ENCODE measurements at places on chromosomes 13 and 19. TPM values are rescaled to one million over a fixed set of nuclear protein-coding genes. Genes with fewer than 3 reads are reported as not detected.

Gene CFAP97D2
- total RNA-seq, result not detected

Gene ZNF439
- 6.4 TPM for total RNA-seq

Gene ZNF799
- total RNA-seq, result 3.2 TPM

Gene FOXA3
- not detected for total RNA-seq

Gene DOCK6
- 66.4 TPM for total RNA-seq

Gene CCDC122
- 16.4 TPM for total RNA-seq

Gene GRIN2D
- 15.7 TPM for total RNA-seq

Gene ZNF320
- 36.9 TPM for total RNA-seq

Gene PLPP2
- total RNA-seq, result 8.4 TPM

Gene ADGRE2
- 0.45 TPM for total RNA-seq

DNA sequence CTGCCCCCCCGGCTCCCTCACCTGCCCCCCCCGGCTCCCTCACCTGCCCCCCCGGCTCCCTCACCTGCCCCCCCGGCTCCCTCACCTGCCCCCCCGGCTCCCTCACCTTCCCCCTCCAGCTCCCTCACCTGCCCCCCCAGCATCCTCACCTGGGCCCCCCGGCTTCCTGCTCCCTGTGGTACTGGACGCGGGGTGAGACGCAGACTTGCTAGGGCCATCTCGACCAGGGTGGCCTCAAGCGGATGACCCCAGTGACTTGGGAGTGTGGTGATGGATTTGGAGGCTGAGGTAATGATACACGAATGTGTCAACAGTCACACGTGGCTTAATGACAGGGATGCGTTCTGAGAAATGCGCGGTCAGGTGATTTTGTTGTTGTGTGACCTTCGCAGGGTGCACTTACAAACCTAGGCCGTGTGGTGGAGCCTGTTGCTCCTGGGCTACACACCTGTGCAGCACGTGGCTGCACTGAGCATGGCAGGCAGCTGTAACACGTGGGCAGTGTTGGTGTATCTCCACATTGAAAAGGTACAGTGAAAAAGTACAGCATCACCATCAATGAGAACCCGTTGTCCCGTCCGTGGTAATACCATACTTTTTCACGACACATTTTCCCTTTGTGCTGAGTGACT, 197.8 kb downstream of the TEX29 start:
- no peak for DNase-seq

GRCh38 chr13:105365021-105365550, 1170.4 kb downstream of the EFNB2 start:
- DNase-seq, result no peak

DNA sequence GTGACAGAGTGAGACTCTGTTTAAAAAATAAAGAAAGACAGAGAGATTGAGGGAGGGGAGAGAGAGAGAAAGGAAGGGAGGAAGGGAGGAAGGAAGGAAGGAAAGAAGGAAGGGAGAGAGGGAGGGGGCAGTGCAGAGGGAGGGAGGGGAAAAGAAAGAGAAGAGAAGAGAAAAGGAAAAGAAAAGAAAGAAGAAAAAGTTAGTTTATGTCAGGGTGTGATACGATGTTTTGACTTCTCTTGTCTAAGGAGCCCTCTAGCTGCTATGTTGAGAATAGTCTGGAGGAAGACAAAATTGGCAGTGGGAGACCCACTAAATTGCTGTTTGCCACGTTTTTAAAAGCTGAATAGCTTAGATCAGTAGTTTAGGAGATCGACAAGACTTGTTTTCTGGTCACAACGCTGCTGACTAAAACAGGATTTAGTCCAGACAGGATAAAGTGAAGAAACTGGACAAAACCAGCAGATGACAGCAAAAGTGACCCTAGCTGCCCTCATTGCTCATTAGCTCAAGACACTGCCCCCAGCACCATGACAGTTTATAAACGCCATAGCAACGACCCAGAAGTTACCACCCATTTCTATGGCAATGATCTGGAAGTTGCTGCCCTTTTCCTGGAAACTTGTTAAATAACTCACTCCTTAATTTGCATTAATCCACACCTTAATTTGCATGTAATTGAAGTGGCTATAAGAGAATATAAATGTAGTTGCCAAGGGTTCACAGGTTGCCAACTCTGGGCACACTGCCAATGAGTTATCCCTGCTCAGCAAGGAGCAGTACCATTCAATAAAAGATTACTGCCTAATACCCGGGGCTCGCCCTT, 11.1 kb downstream of the TEX101 start:
- DNase-seq, result no peak

- DNase-seq, result no peak
Measured at GRCh38 chr19:17216058-17216670, 1.0 kb downstream of the USE1 start.

GRCh38 chr19:49408816-49409440, 14.3 kb downstream of the PTH2 start:
- DNase-seq, result no peak

DNA sequence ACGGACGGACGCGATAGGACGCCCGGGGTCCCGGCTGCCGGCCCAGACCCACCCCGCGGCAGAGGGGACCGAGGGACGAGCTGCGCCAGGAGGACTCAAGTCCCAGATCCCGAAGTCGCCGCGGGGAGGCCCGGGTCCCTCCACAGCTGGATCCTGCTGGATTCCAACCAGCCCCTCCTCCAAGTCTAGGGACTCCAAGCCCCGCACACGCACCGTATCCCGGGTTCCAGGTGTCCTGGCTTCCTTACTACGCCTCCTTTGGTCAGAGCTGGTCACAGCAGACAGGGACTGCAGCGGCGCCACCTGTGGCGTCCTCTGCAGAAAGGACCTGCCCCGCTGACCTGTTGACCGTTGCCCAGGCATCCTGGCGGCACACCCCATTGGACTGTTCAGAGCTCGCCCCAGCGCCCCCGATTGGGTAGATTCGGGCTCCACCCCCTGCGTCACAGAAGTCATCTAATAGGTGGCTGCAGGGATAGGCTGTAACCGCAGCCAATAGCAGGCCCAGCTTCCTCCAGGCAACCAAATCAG, 29.0 kb upstream of the ZNF709 start:
- DNase-seq, result no peak

- DNase-seq, result no peak
Measured at GRCh38 chr13:112325142-112325808, 50.9 kb upstream of the SPACA7 start.

DNA sequence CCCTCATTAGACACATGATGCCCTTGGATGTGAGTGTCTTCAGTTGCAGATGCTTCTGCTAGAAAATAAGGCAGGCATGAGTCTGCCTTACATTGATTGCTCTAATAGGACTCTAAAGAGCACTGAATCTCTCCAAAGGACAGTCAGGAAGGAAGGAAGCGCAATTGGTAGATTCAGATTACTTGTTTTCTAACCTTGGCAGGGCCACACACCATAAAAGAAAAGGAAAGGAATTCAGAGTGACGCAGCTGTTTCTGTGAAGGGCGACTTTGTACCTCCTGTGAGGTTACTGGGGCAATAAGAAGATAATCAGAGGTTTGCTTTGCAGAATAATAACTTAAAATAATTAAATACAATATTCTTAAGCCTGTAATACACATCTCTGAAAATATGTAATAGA, 48.0 kb downstream of the FRY start:
- no peak for DNase-seq

All from mesothelial cell of epicardium (in vitro differentiated cells).